ENCODE measurements at places on chromosomes 12 and 14.

DNA sequence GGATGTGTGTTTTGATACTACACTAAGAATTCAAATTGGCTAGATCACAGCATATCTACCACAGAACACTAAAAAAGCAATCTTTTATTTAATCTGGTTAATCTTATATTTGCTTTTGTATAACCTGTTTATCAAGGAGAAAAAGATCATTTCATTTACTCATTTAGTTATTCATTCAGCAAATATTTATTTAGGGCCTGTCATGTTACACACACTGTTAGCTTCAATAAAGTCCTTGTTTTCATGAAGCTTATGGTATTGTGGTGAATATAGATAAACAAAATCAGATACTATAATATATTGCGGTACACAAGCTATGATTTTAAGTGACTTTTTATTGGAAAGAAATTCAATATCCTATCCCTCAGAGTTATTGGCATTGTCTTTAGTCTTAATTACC is 350.8 kb downstream of the LRFN5 start:
- no peak for DNase-seq

GRCh38 chr12:132453361-132454192 is 36.4 kb upstream of the FBRSL1 start:
- DNase-seq: peak; percentile 10

DNA sequence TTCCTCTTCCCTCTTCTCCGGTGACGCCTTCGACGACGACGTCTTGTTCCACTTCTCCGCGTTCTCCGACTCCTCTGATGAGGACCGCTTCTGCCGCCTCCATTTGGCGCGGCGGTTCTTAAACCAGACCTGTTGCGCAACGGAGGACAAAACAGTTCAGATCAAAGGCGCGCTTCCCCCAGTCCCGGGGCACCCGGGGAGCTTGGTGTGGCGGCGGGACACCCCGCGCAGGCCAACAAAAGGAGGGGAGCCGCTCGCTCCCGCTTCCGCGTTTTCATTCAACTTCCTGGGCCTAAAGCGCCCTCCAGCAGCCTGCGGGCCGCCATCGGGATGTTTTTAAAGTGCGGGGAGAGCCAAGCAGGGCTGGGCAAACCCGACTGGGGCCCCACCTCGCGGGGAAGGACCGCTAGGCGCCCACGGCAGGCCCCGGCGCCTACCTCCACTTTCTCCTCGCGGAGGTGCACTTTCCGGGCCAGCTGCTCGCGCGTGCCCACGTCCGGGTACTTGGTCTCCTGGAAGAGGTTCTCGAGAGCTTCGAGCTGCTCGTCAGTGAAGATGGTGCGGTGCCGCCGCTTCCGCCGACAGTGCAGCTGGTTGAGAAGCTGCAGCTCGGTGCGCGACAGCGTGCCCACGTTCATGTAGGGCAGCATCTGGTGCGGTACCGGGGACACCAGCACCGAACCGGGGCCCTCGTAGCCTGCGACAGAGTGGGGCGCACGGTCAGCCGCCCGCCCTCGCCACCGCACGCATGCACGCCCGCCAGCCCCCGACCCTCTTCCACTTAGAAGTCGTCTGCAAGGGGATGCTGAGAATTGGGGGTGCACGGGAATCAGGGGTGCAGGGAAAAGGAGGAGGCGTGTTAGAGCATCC is 1.2 kb downstream of the GSC start:
- DNase-seq: peak; percentile 27

- DNase-seq: no peak
Observed at GRCh38 chr14:68513838-68514607, 278.8 kb downstream of the ZFP36L1 start.

DNA sequence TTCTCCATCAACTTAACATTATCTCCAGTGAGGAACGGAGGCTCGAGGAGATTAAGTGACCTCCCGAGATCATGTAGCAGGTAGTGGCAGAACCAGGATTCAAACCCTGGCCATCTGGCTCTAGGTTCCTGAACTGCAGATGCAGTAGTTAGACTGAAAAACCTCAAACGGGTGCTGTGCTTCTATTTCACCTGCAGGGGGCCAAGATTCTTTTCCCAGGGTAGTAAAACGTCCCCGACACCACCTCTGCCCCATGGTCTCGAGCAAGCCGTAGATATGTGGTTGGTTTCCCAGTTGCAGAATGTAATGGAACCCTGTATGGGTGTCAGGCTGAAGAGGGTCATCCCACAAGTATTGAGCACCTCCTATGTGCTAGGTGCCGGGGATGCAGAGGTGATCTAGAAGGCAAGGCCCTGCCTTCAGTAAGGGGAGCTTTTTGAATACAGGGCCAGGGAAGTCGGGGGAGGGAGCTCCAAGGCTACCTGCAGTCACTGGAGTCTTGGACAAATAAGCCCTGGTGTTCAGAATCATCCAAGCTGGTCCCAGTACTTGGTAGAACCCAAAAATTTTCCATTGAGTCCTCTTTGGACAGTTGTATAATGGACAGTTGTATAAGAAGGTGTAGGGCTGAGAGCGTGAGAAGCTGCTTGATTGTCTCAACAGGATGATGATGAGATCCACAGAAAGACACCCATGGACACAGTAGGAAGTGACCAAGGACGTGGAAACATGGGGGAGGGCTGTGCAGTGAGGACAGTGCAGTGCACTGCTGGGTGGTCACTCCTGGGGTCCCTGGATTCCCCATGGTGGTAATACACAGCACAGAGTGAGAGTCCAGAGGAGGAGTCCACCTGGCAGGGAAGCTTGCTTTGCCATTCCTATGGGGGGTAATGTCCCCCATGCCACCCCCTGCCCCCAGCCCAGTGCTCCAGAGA is 197.2 kb downstream of the CHST11 start:
- no peak for DNase-seq

- DNase-seq: peak; percentile 65
Observed at GRCh38 chr12:94149119-94149780, 873 bp downstream of the PLXNC1 start.

DNA sequence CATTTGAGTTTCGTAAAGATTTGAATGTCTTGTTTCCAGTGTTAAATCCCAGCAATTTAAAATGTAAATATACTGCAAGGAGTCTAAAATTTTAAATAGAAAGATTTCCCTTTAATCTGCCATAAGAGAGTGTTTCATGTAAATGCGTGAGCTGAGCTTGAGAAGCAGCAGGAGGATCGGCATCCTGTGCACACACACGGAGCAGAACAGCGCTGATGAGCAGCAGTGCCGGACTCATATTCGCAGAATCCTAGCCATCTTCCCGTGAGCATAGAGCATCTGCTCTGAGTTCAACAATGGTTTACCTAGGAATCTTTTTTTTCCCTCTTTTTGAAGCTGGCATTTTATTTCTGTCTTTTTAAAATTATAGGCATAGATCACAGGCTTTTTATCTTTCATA is 29.8 kb upstream of the AMN start:
- no peak for DNase-seq

- no peak for DNase-seq
Observed at GRCh38 chr14:89268514-89268913, 148.5 kb downstream of the FOXN3 start.

- no peak for DNase-seq
Observed at GRCh38 chr14:23345987-23346692, 6.5 kb downstream of the SLC22A17 start.

GRCh38 chr12:71641390-71641789 is 22.3 kb downstream of the ZFC3H1 start:
- no peak for DNase-seq

GRCh38 chr12:57859121-57859520 is 12.6 kb upstream of the CTDSP2 start:
- DNase-seq: no peak

DNA sequence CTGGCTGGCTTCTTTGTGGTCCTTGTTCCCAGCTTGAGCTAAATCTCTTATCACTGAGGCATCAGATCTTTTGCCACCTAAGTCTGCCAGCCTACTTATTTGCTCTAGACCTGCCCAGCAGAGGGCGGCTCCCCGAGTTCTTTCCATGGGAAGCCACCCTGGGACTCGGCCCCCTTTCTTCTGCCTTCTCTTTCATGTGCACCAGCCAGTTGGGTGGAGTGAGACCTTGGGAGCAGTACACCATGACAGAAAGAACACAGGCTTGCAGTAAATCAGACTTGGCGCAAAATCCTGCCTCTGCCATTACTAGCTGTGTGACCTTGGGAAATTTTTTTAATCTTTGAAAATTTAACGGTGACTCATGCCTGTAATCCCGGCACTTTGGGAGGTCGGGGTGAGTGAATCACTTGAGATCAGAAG is 7.4 kb downstream of the SMAGP start:
- peak; percentile 70 for DNase-seq

- DNase-seq: no peak
Observed at GRCh38 chr12:66963901-66964300, 285.0 kb upstream of the GRIP1 start.

GRCh38 chr12:52005903-52006703 is 643 bp upstream of the TAMALIN start:
- no peak for DNase-seq

GRCh38 chr14:89509891-89510290 is 92.9 kb upstream of the FOXN3 start:
- peak; percentile 21 for DNase-seq
